ENCODE measurements at places on chromosomes 5 and 9.

DNA sequence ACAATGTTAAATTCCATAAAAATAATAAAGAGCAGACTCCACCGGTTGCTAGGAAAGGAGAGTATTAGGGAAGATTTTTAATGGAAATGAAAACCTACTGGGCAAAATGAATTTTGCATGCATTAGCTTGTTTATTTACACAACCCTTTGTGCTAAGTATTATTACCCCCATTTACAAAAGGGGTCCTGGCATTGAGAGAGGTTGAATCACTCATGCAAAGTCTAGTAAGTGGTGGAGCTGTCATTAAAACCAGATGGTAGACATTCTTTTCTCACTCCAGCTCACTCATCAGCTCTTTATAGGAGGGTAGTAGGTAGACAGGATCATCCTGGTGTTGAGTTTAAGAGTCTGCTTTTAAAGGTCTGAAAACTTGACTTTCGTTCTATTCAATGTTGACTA is 395.1 kb downstream of the PLK2 start:
- no peaks in the 10 kb centered on the region for H3K4me1 ChIP-seq
- H3K27ac ChIP-seq: no peak overlapping the region
- H3K36me3 ChIP-seq: no peaks in the 10 kb centered on the region

DNA sequence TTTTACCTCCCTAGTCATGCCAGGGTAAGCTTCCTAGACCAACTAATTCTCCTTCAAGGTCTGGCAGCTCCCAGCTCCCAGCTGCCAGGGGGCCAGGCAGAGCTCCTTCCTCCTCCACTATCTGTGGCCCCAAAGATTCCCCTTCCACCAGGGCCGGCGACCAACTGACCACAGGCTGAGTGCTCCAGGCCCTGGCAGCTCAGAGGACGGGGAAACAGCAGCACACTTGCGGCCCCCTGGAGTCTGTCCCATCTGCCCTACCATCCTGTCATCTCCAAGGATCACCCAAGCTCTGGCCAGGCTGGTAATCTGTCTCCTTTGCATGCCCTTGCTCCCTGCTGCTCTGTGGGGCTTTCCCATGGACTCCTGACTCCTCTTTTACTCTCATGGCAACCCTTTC is 31.2 kb upstream of the BASP1 start:
- peaks cover 3% of the 10 kb centered on the region for H3K4me1 ChIP-seq
- H3K4me3 ChIP-seq: no peak overlapping the region
- DNase-seq: no peak
- H3K27ac ChIP-seq: no peak overlapping the region
- H3K36me3 ChIP-seq: no peaks in the 10 kb centered on the region

GRCh38 chr9:8725635-8726034 is 926.1 kb upstream of the DMAC1 start:
- no peak for DNase-seq
- H3K27ac ChIP-seq: no peak overlapping the region
- no peaks in the 10 kb centered on the region for H3K4me1 ChIP-seq
- H3K27me3 ChIP-seq: no peaks in the 10 kb centered on the region

DNA sequence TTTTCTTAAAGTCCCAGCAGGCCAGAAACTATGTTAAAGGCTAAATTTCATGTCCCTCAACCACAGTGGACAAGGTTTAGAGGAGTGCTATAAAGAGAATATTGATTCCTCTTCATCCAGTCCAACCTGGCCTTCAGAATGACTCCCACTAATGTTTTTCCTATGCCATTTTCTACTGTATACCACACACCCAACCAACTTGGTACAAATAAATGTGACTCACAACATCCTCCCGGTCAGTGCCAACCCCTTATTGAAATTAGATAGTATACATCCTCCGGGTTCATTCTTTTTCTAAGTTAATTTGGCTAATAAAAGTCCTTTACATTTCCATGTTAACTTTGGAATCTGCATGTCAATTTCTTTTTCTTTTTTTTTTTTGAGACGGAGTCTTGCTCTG is 215.1 kb downstream of the TSSK1B start:
- no peaks in the 10 kb centered on the region for H3K36me3 ChIP-seq
- no peak overlapping the region for H3K27ac ChIP-seq
- H3K27me3 ChIP-seq: peaks cover 11% of the 10 kb centered on the region
- H3K4me1 ChIP-seq: no peaks in the 10 kb centered on the region
- no peak for DNase-seq
- no peak overlapping the region for H3K4me3 ChIP-seq

DNA sequence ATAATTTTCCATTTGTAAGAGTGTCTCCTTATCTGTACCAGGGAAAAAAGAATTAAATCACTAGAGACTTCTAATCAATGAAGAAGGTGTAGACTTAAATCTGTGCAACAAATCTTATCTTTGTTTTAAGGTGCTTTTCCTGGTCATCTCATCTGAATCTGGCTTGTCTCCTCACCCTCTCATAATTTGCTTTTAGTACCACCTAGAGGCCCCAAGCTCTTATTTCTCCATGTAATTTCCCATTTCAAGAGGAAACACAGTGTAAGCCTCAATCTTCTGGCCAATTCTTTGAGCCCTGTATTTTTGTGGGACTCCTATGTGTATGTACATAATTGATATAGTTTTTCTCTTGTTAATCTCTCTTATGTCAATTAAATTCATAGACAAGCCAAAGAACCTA is 1975.3 kb upstream of the CDH6 start:
- no peak overlapping the region for H3K27ac ChIP-seq
- DNase-seq: no peak
- H3K4me1 ChIP-seq: no peaks in the 10 kb centered on the region
- no peaks in the 10 kb centered on the region for H3K36me3 ChIP-seq

DNA sequence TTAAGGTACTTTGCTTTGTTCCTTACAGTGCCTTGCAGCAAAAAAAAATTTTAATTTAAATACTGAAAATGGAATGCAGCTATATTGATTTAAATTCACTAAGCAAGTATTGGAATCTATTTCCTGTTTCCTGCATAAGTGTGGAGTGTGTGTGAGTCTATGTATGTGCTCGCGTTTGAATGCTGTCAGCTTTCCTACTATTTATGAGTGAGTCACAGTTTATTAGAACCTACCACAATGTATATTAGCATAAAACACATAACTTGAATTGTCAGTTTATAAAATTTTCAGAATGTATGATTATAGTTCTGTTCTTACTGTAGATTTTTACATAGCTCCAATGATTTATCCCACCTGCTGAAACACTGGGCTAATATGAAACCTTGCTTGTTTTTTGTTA is 302.1 kb downstream of the NR2F1-AS1 start:
- no peaks in the 10 kb centered on the region for H3K27me3 ChIP-seq
- H3K27ac ChIP-seq: no peak overlapping the region
- no peak overlapping the region for H3K4me3 ChIP-seq
- no peaks in the 10 kb centered on the region for H3K4me1 ChIP-seq

GRCh38 chr5:168417731-168418429 is 68.4 kb upstream of the RARS1 start:
- no peak overlapping the region for H3K27ac ChIP-seq
- no peaks in the 10 kb centered on the region for H3K27me3 ChIP-seq
- no peaks in the 10 kb centered on the region for H3K36me3 ChIP-seq
- H3K4me3 ChIP-seq: no peak overlapping the region

GRCh38 chr5:92519811-92520632 is 1061.0 kb downstream of the NR2F1-AS1 start:
- no peaks in the 10 kb centered on the region for H3K27me3 ChIP-seq
- H3K27ac ChIP-seq: no peak overlapping the region
- no peak for DNase-seq

GRCh38 chr9:134793288-134794188 is 87.1 kb upstream of the FCN2 start:
- peaks cover 15% of the 10 kb centered on the region for H3K36me3 ChIP-seq
- no peak for DNase-seq
- H3K4me3 ChIP-seq: no peak overlapping the region
- no peaks in the 10 kb centered on the region for H3K4me1 ChIP-seq
- H3K27ac ChIP-seq: no peak overlapping the region

- H3K4me3 ChIP-seq: no peak overlapping the region
- H3K27ac ChIP-seq: no peak overlapping the region
- H3K27me3 ChIP-seq: peaks cover 12% of the 10 kb centered on the region
- no peak for DNase-seq
- H3K4me1 ChIP-seq: no peaks in the 10 kb centered on the region
Measured at GRCh38 chr5:126403876-126404275, 19.3 kb upstream of the GRAMD2B start.

- no peaks in the 10 kb centered on the region for H3K36me3 ChIP-seq
- no peak overlapping the region for H3K27ac ChIP-seq
- DNase-seq: no peak
- no peak overlapping the region for H3K4me3 ChIP-seq
Measured at GRCh38 chr5:95743232-95743631, 12.1 kb downstream of the RHOBTB3 start.

DNA sequence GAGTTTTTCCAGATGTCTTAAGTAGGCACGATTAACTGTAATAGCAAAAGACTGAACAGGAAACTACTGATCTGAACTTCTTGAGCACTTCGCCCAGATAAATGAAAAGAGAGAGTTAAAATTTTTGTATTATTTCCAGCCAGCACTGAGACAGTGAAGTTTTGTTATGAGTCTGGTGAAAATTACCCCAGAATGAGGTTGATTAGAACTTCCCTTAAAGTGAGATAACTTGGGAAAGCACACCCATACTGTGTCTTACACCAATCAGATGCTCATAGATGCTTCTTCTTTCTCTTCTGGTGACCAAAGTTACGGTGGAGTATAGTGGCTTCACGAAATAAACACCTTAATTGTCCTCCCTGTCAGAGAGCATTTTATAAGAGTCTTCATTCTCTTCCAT is 131.8 kb upstream of the SLC12A2 start:
- no peaks in the 10 kb centered on the region for H3K27me3 ChIP-seq
- DNase-seq: no peak
- H3K27ac ChIP-seq: no peak overlapping the region
- no peaks in the 10 kb centered on the region for H3K36me3 ChIP-seq
- H3K4me1 ChIP-seq: no peaks in the 10 kb centered on the region
- H3K4me3 ChIP-seq: no peak overlapping the region

GRCh38 chr9:34591917-34592866 is 2.7 kb upstream of the CNTFR start:
- no peak for DNase-seq
- no peak overlapping the region for H3K27ac ChIP-seq
- peaks cover 71% of the 10 kb centered on the region for H3K27me3 ChIP-seq
- H3K4me3 ChIP-seq: peak overlapping the region; percentile 76

DNA sequence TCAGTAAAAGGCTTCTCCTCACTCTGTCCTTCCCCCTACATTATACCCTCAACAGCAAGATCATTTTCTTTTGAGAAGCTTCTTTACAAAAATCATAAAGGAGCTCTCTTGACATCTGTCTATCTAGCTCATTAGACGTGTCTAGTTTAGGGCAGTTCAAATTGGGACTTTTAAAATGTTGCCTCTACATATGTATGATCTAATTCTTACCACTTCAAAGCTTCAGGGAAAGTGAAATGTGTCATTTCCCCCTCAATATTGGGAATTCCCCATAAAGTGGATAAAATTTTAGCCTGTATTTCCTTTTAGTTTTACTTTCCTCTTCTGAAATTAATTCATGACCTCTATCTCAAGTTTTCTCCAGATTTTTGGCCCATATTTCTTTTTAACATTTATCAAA is 323.7 kb downstream of the ARRDC3 start:
- peaks cover 29% of the 10 kb centered on the region for H3K27me3 ChIP-seq
- no peak overlapping the region for H3K27ac ChIP-seq
- no peak overlapping the region for H3K4me3 ChIP-seq
- no peaks in the 10 kb centered on the region for H3K4me1 ChIP-seq

DNA sequence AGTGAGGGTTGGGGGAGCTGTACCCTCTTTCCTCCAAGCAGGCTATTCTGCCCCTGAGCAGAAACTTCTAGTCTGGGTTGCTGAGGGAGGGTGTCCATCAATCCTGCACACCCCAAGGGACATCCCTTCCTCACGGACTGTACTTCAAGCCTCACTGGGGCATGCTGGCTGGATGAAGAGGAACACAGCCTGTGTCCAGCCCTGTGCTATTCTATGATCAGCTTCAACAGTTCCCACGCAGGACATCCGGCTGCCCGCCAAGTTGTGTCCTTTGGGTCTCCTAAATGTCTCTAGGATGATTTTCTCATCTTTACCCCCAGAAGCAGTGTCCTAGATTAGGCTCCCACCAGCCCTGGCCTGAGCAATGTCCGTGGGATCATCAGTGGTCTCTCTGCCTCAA is 68.1 kb downstream of the CRB2 start:
- H3K4me1 ChIP-seq: no peaks in the 10 kb centered on the region
- no peaks in the 10 kb centered on the region for H3K27me3 ChIP-seq
- DNase-seq: no peak

- DNase-seq: no peak
- H3K4me3 ChIP-seq: no peak overlapping the region
- H3K36me3 ChIP-seq: peaks cover 3% of the 10 kb centered on the region
- H3K4me1 ChIP-seq: no peaks in the 10 kb centered on the region
- H3K27me3 ChIP-seq: peaks cover 3% of the 10 kb centered on the region
Measured at GRCh38 chr9:130179331-130179907, 7.2 kb downstream of the NCS1 start.

DNA sequence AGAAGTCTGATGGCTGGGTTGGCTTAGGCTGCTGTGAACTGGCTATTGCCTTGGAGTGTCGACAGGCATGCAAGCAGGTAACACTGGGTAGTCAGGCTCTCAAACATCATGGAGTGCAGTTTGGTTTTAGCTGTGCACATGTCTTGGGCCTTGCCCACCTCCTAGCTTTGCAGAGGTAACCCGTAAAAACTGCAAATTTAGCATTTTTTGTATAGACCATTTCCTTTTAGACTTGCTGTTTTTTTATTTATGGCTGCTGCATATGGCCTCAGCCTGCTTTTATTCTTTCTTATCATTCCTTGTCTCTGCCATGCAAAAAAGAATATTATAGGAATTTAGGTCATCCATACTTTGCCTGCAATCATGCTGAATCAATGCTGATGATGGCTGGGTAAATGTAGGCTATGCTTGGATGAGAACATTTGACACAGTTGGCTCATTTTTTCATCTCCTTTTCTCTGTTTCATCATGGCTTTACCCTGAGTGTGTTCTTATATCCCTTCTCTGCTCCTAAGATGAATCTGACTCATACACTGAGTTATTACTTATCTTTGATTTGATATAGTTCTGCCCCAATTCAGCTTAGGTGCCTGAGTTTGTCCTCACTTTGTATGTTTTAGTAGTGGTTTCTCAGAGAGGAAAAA is 27.2 kb downstream of the RECK start:
- H3K27me3 ChIP-seq: no peaks in the 10 kb centered on the region
- H3K4me3 ChIP-seq: no peak overlapping the region
- no peaks in the 10 kb centered on the region for H3K4me1 ChIP-seq
- no peak overlapping the region for H3K27ac ChIP-seq
- no peak for DNase-seq
- H3K36me3 ChIP-seq: peaks cover 3% of the 10 kb centered on the region

GRCh38 chr5:466661-467310 is 23.8 kb downstream of the EXOC3 start:
- peaks cover 31% of the 10 kb centered on the region for H3K36me3 ChIP-seq
- H3K27ac ChIP-seq: no peak overlapping the region
- DNase-seq: no peak
- H3K27me3 ChIP-seq: no peaks in the 10 kb centered on the region

- no peaks in the 10 kb centered on the region for H3K27me3 ChIP-seq
- DNase-seq: no peak
- peak within 1 kb of the TSS; percentile 76 for H3K4me3 ChIP-seq
- no peaks in the 10 kb centered on the region for H3K4me1 ChIP-seq
Measured at GRCh38 chr9:133163504-133164172, at the start of gene GBGT1. Gene GBGT1, minus strand, starts transcription at chr9:133163914. Its CDS starts 1,502 bp downstream, at chr9:133162412.

GRCh38 chr5:178107756-178108310 is 5.5 kb upstream of the N4BP3 start:
- H3K4me1 ChIP-seq: peaks cover 2% of the 10 kb centered on the region
- no peak for DNase-seq
- peaks cover 6% of the 10 kb centered on the region for H3K36me3 ChIP-seq
- no peaks in the 10 kb centered on the region for H3K27me3 ChIP-seq
- H3K4me3 ChIP-seq: no peak overlapping the region

- H3K27ac ChIP-seq: peak overlapping the region; percentile 71
- DNase-seq: no peak
Measured at GRCh38 chr5:40485021-40485998, 194.4 kb upstream of the PTGER4 start.

Data from effector memory CD8-positive, alpha-beta T cell (primary cell).